ENCODE measurements at places on chromosomes 5 and 9.

- DNase-seq = no peak
Measured at GRCh38 chr5:78953092-78953800, 31.9 kb downstream of the ARSB start.

DNA sequence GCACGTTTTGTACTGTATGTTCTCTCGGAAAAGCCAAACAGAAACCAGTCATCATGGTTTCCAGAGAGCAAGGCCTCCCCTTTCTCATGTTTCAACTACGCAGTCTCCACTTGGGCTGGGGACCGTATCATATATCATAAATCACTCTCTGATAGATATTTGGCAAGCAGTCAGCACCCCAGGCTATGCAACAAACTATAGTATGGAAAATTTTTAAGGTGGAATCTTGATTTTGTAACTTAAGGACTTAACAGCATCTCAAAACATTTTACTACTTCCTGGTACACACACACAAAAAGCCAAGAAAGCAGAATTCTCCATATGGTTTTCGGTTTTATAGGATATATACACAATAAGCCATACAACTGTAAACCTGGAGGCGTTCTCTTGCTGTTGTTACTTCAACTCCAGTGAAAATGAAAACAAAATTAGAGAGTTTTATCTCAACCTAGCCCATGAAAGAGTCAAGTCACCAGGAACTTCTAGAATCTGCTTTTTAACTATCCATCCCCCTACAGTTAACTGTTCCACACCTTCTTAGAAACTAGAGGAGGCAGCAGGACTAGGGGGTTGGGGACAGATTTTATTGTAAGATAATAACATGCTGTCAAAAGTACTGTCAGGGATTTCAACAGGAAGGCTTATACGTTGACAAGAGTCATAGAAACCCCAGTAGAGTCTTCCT lies 283.4 kb downstream of the NFIB start:
- peak; percentile 74 for DNase-seq

DNA sequence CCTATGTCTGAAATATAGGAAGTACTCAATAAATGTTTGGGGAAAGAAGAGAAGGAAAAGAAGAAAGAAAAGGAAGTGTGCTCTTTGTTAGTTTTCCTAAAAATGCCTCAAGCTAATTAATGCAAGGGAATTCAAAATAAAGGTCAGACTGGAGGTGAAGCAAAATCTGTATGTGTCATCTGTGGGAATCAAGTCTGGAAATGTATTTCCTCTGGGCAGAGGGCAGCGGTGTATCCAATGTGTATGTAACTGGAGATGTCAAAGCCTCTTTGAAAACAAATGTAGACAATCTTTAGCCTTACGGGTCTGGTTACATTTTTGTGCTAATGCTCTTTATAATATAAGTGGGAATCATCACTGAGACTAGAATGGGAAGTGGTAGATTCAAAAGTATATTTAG lies 471.4 kb downstream of the MAN2A1 start:
- DNase-seq = no peak

GRCh38 chr9:36603006-36603405 lies 30.3 kb downstream of the MELK start:
- no peak for DNase-seq

DNA sequence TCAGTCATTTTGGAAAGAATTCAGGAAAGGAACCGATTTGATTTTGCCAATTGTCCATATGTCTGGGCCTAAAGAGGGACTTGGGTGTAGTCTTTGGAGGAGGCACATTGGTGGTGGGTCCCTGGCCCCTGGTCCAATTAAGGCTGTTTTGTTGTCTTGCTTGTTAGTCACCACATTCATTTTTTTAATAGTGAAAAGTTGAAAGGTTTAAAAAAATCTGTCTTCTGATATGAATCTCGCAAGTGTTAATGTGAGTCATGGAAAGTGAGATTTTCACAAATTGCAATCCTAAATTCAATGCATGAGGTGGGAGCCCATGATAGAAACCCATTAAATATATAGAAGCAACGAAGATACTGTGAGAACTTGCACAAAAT lies 165.9 kb upstream of the OTULINL start:
- no peak for DNase-seq

DNA sequence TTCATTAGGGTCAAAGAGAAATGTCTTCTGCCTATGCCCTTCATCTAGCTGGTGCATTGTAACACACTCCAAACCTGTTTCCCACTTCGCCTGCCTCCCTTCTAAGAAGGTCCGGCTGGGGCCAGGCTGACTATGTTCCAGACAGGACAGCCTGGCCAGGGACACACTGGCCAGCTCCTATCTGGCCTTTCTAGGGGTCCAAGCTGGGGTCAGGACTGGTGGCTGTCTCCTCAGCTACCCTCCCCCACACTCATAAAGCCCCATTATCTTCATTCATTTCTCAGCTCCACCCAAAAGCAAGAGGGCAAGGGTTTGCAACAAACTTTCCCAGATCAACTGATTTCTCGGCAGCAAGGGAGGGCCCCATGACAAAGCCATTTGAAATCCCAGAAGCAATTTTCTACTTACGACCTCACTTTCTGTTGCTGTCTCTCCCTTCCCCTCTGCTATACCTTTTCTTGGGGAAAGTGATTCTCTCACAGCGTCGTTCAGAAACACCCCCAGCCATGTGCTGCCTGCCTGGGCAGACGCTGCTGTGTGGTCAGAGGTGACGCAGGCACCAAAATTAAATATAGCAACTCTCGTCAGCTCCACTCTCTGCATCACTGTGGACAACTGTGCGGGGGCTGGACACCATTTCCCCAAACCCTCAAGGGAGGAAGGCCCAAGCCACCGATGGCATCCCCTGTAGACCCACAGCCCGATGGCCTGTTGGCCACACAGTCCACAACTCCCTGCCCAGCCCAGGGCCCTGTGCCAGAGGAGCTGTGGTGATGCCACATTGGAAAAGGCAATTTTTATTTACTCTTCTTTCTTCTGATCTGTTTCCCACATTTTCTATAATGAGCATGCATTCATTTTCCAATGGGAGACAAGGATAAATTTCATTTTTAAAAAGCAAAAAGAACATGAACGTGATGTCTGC lies 6.1 kb downstream of the IL13 start:
- no peak for DNase-seq

GRCh38 chr5:124140060-124140459 lies 606.4 kb downstream of the ZNF608 start:
- DNase-seq = no peak

- DNase-seq = no peak
Measured at GRCh38 chr5:140236891-140237598, 62.1 kb downstream of the CYSTM1 start.

- DNase-seq = no peak
Measured at GRCh38 chr5:2725980-2726765, 25.3 kb downstream of the IRX2 start.

DNA sequence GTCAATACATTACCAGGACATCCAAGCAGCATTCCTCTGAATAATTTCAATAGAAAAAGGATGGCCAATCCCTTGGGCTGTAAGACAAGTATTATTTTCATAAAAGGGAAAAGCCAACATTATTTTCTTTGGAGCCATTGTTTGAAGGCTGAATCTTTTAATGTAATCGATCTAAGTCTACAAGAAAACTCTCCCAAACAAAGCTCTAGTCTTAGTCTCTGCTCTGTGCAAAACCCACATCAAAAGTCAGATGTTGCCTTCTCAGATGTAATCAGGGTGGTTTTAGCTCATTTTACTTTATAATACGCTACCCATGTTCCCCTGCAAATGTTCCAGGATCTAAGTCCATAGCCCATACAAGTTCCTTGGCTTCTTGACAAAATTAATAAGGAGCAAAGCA lies 325.6 kb downstream of the TRPM3 start:
- no peak for DNase-seq

- DNase-seq = no peak
Measured at GRCh38 chr9:129923589-129923988, 88.3 kb downstream of the USP20 start.

DNA sequence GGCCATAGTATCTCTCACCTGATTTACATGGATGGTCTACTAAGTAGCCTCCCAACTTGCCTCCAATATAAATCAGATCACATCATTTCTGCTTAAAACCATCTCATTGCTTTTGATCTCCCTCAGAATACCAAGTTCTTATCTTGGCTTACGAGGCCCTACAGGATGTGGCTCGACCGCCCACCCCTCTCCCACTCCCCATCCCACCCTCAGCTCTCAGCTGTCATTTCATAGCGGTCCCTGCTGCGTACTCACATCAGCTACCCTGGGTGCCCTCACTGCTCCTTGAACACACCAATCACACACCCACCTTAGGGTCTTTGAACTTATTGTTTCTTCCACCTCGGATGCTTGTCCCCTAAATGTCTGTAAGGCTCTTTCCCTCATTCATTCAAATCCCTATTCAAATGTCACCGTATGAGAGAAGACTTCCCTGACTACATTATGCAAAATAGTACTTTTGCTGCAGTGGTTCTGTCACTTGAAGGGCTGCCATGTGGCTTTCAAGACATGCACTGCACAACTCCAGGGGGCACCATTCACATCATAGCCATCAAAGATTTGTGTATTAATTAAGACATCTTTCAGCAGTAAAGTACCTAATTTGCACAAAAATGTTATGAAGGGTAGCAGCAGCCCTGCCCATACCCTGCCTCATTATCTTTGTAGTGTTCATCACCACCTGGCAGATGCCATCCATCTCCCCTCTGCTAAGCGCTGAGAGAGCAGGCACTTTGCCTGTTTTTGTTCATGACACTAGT lies 171.1 kb downstream of the ENC1 start:
- no peak for DNase-seq

- DNase-seq = no peak
Measured at GRCh38 chr9:90808398-90808797, 6.8 kb downstream of the SYK start.

DNA sequence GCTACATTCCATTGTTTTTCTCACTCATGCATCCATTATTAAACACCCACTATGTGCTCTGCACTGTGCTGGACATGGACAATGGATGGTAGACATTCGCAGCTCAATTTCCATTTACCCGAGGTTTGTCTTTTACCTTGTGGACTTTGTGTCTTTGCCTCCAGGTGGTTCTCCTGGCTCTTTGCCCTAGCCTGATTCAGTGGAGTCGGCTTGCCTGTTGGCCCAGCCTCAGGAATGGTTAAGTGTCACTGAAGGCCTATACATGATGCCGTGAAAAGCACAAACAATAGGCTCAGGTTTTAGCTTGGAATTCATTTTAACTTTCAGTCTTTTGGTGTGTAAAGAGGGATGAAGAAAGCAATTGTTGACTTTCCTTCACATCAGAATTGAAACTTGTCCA lies 16.5 kb upstream of the DMRT3 start:
- no peak for DNase-seq

Data from NCI-H510A treated with DMSO at 0.1 percent for 48 hours (cell line).